ENCODE measurements at places on chromosomes 2 and 18. TPM values are rescaled to one million over a fixed set of nuclear protein-coding genes. Genes with fewer than 3 reads are reported as not detected.

The SH3RF3 gene
- total RNA-seq = 8.0 TPM

The ALKAL2 gene
- 0.62 TPM for total RNA-seq

The MEIS1 gene
- 40.1 TPM for total RNA-seq

The SERPINB13 gene
- total RNA-seq = not detected

The TFPI gene
- total RNA-seq = 33.6 TPM

The SAG gene
- not detected for total RNA-seq

The DLGAP1 gene
- not detected for total RNA-seq

The NRP2 gene
- 7.6 TPM for total RNA-seq

The DYSF gene
- 57.8 TPM for total RNA-seq

The GREB1 gene
- 11.4 TPM for total RNA-seq

The TMEM37 gene
- total RNA-seq = 4.5 TPM

The PLGLB2 gene
- 2.0 TPM for total RNA-seq

The FAM237A gene
- total RNA-seq = 1.2 TPM

The PDE1A gene
- total RNA-seq = 14.6 TPM

The HOXD4 gene
- total RNA-seq = not detected

The C1QL2 gene
- total RNA-seq = not detected

The SERPINB7 gene
- total RNA-seq = not detected

The NCKAP1 gene
- 135 TPM for total RNA-seq

The CHRNG gene
- total RNA-seq = not detected

The SLC9A4 gene
- not detected for total RNA-seq
